ENCODE measurements at places on chromosomes 2 and 18. TPM values are rescaled to one million over a fixed set of nuclear protein-coding genes. Genes with fewer than 3 reads are reported as not detected.

GRCh38 chr2:16637304-16637703 is 28.3 kb downstream of the CYRIA start:
- DNase-seq = no peak

- DNase-seq = no peak
Observed at GRCh38 chr18:7958897-7959146, 391.7 kb downstream of the PTPRM start.

DNA sequence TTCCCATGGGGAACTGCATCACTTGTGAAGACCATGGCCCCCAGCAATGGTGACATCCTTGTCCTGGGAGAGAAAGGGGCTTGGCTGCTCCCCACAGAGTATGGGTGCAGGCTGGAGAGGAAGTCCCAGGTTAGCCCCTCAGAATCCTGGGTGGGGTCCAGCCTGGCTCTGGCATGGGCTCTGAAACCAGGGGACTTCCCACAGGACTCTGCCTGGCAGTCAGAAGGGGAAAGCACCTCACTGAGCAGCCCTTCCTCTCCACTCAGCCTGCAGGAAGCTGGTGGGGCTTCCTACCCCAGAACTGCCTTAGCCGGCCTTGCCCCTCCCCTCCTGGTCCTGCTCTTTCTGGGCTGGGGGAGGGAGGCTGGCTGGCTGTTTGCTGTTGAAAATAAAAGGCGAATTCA is 3.7 kb downstream of the NEURL3 start:
- DNase-seq = no peak

FAM237A gene
- polyA plus RNA-seq = not detected

MOGAT1 gene
- polyA plus RNA-seq = 0.16 TPM

CKAP2L gene
- polyA plus RNA-seq = not detected

AKAIN1 gene
- not detected for polyA plus RNA-seq

Data from right cardiac atrium (tissue), 5 donors.